ENCODE measurements at places on chromosomes 3 and 15.

GRCh38 chr3:194162070-194162678 is 26.2 kb downstream of the HES1 start:
- DNase-seq = no peak

GRCh38 chr3:132595014-132595413 is 2.1 kb upstream of the ACKR4 start:
- DNase-seq = no peak

- no peak for DNase-seq
Observed at GRCh38 chr15:25175033-25175788, 220.4 kb downstream of the SNRPN start.

DNA sequence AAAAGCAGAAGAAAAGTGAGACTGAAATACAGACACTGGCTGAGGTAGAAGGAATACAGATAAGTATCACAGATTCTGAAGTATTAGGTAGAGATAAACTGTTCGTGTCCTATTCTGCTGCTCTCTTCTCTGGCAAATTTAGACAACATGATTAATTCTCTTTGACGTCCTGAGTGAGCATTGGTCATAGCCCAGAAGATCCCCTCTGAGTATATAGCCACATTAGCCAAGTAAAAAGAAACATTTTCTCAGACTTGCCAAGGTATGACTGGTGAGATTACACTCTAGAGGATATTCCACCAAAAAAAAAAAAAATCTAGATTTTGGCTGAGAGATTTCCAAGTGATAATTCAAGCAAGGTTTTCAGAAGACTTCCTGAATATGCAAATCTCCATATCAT is 111.4 kb upstream of the ALCAM start:
- DNase-seq = no peak

DNA sequence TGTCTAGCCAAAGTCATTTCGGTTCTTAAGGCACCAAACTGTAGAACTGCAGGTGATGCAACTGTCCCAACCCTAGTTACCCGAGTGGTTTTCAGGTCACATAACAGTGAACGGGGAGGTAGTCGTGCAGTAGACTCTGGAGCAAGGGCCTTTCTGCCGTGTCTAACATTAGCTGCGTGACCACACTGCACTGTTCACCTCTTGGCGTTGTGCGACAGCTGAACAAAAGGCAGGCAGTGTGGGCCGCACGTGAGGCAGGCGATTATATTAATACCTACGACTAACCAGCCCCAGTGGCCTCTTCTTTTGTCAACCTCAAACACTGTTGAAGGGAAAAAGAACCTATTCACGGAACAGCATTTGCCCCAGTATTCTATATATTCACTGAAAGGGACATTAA is 2.8 kb downstream of the LRRN1 start:
- DNase-seq = no peak

GRCh38 chr3:69189487-69189886 is 67.1 kb upstream of the LMOD3 start:
- no peak for DNase-seq

DNA sequence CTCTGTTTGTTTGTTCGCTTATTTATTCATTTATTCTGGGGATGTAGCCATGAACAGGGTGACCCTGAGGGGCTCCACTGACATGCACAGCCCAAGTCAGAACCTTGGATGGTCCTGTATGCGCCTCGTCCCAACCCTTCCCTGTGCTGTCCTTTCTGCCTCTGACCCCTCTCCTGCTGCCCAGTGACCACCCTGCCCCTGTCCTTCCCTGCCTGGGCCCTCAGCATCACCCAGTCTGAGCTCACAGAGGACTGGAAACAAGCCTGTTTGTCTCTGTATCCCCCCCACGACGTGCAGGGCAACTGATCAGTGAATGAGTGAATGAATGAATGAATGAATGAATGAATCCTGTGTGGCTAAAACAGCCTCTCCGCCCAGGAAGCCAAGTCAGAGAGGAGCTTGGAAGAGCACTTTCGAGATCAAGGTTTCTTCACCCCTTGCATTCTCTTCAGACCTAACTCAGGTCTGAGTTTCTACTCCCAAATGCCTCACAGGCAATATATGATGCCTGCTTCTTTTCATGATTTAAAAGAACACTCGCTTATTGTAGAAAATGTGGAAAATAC is 157.7 kb downstream of the SMAD6 start:
- DNase-seq = no peak

DNA sequence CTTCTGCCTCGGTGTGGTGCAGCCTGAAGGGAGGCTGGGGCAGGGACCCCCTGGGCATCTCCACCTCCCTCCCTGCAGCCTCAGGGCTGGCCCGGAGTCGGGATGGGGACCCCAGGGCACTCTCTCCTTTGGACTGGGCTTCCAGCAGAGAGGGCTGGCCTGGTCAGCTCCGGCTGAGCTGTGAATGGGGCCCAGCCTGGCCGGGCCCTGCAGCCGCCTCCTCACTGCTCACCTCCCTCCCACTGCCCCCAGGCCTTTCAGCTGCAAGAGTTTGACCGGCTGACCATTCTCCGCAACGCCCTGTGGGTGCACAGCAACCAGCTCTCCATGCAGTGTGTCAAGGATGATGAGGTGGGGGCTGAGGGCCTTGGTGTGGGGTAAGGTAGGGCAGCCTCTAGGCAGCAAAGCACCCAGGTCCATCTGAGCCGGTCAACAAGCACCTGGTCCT is 36.0 kb downstream of the PSTPIP1 start:
- no peak for DNase-seq

- no peak for DNase-seq
Observed at GRCh38 chr15:78909791-78910228, 35.0 kb downstream of the CTSH start.

DNA sequence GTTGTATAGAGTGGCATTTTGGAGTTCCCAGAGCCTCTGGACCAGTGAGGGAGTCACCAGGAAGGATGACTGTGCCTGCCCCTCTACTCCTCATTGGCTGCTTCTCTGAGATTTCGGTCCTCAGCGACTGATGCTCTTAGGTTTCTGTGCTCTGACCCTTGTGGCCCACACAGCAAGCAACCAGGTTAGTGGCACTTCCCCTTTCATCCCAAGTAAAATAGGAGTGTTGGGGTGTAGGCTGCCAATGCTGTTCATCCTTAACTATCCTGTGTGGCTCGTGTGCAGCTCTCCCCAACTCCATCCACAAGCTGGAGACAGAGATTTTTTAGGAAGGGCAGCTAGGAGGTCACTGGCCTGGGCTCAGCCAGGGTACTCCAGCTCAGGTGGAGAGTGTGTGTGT is 21.3 kb downstream of the PRR23A start:
- DNase-seq = no peak

- no peak for DNase-seq
Observed at GRCh38 chr3:59654480-59655417, 604.9 kb upstream of the CFAP20DC start.

DNA sequence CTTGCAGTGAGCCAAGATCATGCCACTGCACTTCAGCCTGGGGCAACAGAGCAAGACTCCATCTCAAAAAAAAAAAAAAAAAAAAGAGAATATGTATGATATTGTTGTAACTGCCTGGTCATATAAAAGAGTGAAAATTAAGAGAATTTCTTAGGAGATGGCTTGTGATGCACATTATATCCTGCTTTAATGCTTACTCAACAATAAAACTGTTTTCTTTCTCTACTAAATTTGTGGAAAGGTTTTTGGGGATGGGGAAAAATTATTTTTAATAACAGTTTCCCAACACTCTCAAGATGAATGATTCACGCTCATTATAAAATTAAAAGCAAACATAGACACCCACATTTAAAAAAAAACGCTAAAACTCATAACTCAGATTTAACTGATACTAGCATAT is 1163.0 kb downstream of the SI start:
- no peak for DNase-seq

DNA sequence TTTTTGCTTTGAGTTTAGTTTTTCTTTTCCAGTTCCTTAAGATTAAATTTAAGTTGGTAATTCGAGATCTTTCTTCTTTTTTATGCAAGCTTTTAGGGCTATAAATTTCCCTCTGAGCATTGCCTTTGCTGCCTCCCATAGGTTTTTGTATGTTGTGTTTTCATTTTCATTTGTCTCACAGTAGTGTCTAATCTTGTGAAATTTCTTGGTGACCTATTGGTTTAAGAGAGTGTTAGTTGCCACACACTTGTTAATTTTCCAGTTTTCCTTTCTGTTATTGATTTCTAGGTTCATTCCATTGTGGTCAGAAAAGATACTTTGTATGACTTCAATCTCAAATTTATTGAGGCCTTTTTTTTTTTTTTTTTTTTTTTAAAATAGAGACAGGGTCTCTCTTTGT is 18.3 kb upstream of the IL20RB start:
- DNase-seq = no peak

DNA sequence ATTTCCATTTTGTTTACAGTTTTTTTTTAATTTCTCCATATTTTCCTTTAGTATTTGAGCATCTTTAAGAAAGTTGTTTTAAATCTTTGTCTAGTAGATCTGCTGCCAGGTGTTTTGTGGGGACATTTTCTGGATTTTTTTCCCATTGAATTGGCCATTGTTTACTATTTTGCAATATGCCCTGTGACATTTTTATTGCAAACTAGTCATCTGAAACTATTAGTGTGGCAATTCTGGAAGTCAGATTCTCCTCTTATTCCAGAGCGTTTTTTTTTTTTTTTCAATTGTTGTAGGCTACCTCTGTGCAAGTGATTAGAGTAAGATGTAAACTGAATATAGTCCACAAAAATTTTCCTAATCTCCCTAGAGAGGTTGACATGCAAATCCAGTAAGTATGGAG is 334.2 kb downstream of the PYDC2 start:
- DNase-seq = no peak

DNA sequence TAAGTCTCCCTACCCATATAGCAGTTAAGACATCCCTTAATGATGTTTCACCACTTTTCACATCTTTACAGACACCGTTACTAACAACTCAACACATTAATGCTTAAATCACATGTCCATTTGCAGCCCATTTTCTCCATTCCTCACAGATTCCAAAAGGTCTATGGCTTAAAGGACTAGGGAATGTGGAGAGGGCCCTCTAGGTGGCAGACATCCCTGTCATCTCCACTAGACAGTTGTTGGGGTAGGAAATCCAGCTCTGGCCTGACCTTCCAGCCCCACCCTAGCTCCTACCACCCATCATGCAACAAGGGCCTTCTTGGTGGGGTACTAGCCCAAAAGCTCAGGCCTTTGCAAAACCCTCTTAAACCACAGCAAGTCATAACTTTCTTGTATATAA is 25.2 kb downstream of the CPEB1 start:
- no peak for DNase-seq

- no peak for DNase-seq
Observed at GRCh38 chr15:73550190-73550589, 83.0 kb downstream of the NPTN start.

DNA sequence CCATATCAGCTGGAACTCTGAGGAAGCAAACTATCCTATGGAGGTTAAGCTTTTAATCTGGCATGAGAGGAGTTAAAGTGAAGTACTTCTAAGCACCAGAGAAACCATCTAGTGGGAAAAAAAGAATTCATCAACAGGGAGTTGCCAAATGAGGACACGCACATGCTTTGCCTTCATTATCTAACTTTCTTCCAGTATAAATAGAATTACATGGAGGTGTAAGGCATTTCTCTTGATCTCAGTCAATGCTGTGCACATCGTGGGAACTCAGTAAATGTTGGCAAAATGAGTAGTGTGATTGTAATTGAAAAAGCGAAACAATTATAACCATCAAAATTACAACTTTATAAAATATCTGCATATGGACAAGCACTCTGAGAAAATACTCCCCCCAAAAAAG is 8.0 kb upstream of the GSK3B start:
- DNase-seq = no peak

DNA sequence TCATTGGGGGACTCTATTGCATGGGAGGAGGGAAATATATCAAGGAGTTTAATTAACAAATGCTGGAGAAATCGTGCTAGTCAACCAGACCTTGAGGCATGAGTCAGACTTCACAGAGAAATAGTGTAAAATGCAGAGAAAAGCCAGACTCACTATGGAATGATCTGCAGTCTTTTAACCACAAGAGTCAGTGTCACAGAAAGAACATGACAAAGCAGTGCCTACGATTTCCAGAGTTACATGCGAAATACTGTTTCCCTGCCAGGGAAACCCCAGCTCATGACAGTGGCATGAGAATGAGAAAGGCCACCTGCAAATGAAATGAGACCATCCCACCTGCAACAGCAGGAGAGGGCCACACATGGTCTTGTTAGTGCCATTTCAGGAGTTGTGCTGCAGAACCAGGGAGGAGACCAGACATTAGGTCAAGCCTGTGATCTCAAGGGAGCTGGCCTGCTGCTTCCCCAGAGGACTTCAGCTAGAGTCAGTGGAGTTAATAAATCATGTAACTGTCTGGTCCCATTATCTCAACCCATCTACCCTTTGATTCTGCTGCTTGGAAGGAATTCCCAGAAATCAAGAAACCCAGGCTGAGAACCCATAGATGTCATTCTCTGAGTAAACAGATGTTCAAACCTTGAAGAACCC is 79.0 kb downstream of the ERC2 start:
- DNase-seq = no peak

DNA sequence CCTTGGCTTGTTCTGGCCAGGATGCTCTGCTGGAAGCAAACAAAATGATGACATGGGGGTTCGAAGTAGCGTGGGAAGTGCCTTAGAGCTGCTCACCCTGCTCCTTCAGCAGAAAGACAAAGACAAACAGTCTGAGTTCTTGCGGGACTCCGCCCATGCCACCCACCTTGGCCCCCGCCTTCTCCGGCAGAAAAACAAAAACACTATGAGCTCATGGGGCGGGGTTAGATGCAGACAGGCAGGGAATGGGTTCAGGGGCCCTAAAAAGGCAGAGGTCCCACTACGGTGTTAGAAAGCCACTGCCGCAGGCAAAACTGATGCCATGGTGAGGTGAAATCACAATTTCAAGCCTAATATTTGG is 9.7 kb upstream of the NCKIPSD start:
- no peak for DNase-seq

- no peak for DNase-seq
Observed at GRCh38 chr3:10753964-10754363, 62.1 kb upstream of the SLC6A11 start.

DNA sequence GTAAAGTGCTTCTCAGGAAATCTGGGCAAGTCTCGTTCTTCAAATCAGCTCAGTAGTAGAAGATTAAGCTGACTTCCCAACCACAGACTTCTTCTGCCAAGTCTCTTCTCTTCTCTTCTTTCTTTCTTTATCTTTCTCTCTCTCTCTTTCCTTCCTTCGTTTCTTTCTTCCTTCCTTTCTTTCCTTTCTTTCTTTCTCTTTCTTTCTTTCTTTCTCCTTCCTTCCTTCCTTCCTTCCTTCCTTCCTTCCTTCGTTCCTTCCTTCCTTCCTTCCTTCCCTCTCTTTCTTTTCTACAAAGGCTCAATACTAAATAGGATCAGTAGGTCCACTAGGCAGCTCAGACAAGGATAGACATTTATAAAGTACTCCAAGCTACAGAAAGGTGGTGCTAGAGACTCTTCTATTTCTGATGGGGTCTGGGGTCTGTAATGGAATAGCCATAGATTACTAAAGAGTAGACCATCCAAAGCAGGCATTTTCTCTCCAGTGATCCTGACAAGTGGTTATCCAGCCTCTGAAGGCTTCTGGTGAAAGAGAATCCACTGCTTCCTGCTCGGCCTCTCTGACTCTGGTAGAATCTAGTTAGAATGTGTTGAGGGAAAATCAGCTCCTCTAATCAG is 100.8 kb downstream of the TPRG1 start:
- DNase-seq = no peak

- DNase-seq = no peak
Observed at GRCh38 chr3:79423417-79423816, 344.4 kb downstream of the ROBO1 start.

- no peak for DNase-seq
Observed at GRCh38 chr3:76920511-76920910, 119.4 kb upstream of the ROBO2 start.

GRCh38 chr3:111485086-111485485 is 56.9 kb upstream of the CD96 start:
- DNase-seq = no peak

- no peak for DNase-seq
Observed at GRCh38 chr15:63950911-63951481, 95.3 kb downstream of the DAPK2 start.

Data from stimulated activated CD8-positive, alpha-beta memory T cell treated with anti-CD3 and anti-CD28 coated beads, Interleukin-7, amount 100 ng/mL, for 1 hour (primary cell).